ENCODE measurements at places on chromosomes 4 and X.

DNA sequence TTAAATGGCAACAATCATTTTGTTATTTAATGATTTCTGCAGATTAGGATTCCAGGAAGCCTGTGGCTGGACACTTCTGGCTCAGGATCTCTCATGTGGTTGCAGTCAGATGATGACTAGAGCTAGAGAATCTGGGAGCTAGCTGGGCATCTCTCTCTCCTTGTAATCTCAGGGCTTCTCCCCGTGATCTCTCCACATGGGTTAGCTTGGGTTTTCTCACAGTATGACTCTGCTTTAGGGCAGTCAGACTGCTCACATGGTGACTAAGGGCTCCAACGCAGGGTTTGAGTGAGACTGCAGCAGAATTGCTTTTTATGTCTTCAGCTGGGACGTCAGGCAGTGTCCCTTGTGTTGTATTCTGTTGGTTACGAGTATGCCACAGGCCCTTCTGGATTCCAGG is 361.4 kb downstream of the CBLL2 start:
- no peak for DNase-seq

GRCh38 chr4:20196476-20196875 is 55.2 kb upstream of the SLIT2 start:
- DNase-seq, result no peak

GRCh38 chrX:30663322-30663721 is 10.1 kb downstream of the GK start:
- DNase-seq, result no peak

DNA sequence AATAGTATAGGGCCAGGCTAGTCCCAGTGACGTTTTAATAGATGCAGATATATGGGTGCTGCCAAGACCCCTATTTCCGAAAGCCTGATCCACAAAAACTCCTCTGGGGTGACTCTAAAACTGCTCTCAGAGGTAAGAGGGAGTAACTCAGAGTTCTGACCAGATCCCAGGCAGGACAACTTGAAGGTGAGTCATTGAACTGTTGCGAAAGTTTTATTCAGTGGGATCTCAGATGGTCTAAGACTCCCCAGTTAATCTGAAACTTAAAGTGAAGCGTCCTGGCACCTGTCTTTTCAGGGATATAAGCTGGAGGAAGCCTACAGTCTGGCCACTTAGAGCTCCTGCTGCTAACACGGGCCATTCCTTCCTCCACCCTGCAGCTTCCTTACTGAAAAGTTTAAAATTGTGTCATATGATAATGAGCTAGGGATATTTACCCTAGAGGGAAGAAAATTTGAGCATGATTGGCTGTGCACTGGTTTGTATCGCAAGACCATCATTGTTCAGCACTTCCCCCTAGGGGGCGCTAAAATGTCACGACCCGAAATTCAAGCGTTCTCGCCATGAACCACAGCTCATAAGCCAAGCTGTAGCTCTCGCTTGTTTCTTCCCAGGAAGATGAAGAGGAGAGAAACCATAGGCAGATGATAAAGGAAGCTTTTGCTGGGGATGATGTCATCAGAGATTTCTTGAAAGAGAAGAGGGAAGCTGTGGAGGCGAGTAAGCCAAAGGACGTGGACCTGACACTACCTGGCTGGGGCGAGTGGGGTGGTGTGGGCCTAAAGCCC is 19.5 kb downstream of the UTP14A start:
- peak; percentile 78 for DNase-seq

- DNase-seq, result no peak
Observed at GRCh38 chr4:57090079-57090478, 20.1 kb downstream of the IGFBP7 start.

GRCh38 chr4:162912482-162912881 is 254.2 kb downstream of the NAF1 start:
- no peak for DNase-seq

All from activated CD4-positive, alpha-beta T cell treated with anti-CD3 and anti-CD28 coated beads, Interleukin-2, Interleukin-6, amounts not matched to agents 100 ng/mL and 50 ng/mL, durations not matched to agents 16 hours and 8 hours (primary cell).